ENCODE measurements at places on chromosomes 3 and 15.

- no peak for DNase-seq
Measured at GRCh38 chr3:77348244-77348855, 308.5 kb downstream of the ROBO2 start.

DNA sequence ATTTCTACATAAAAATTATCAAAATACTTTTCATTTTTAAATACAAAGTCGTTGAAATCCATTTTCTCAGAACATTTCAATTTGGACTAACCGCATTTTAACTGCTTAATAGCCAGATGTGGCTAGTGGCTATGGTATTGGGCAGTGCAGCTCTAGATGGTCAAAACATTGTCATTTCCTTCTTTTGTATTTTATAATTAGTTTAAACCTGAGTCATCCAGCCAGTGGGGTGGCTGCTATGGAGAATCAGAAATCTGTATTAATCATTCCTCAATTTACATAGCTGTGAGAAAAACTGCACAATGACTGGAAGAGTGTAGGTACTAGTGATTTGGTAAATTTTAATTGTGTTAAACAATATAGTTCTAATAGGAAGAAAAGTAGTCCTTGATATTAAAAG, 245.3 kb downstream of the PDZRN3 start:
- DNase-seq, result no peak

DNA sequence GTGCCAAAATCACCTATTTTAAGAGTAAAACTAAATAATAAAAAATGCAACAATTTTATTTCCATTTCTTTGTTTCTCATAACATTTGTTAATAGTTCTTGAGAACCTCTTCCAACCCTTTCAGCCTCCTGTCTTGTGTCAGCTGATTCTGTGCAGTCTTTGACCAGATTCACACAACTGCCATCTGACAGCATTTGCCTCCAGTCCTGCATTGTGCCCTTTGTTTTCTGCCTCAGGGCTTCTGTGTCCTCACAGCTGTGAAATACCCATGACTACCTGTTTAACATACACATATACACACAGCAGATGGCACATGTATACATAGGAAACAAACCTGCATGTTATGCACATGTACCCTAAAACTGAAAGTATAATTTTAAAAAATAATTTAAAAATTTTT, 13.2 kb upstream of the CNTN6 start:
- no peak for DNase-seq

DNA sequence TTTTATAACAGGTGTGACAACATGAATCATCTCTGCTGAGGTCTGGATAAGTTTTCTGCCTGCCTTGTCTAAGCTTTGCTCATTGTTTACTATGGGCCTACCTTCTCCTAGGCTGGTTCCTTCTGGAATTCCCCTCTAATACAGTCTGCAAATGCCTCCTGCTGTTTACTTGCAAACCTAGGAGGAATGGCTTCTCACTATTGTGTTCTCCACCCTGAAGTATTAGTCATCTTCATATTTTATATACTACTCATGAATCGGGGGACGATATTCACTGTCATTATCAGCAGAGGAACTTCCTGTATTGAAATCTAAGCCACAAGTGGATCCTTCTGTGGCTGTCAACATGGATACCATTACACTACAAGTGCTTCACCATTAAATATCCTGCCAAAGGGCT, 154.8 kb downstream of the PLCL2 start:
- DNase-seq, result peak; percentile 93

DNA sequence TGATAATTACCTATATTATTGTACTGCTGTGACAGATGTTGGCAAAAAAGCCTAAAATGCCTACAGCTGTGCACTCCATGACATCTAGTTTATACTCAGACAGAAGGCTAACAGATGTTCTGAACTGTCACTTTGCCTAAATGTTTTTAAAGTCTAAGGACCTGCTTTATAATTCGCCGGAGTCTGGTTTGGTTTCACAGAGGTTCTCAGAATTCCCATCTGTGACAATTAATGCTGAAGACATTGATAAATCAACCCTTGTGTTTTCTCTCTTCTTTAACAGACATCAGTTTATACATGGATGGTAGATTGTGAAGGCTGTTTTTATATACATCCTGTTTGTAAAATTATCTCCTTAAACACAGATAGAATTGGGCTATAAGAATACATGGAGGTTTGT, 19.8 kb upstream of the SOX2 start:
- no peak for DNase-seq

DNA sequence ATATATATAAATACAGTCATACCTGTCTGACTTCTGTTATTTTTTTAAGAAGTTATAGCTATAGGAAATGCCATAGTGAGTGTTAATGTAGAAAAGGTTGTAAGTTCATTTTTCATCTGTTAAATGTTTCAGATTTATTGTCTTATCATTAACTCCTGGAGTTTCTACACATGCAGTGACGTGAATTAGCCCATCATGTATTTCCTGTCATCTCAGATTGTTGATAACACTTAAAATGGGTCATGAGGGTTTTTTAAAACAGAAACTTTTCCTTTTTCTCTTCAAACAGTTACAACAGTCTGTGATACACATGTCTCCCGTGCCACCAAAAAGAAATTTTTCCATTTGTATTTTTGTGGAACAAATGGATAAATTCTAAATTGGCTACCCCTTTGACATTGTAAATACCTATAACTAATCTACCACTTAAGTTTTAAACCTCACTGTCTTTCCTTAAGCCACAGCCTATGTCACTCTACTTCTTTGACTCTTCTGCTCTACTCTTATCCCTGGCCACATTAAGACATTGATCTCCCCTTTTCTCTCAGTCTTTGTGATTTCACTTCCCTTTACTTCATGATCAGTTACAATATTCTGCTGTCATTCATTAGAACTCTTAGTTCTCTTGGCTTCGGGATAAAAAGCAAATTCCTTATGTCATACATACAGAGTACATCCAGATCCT, 89.1 kb downstream of the NEO1 start:
- no peak for DNase-seq

- no peak for DNase-seq
Measured at GRCh38 chr15:79130535-79131130, 40.1 kb upstream of the RASGRF1 start.

DNA sequence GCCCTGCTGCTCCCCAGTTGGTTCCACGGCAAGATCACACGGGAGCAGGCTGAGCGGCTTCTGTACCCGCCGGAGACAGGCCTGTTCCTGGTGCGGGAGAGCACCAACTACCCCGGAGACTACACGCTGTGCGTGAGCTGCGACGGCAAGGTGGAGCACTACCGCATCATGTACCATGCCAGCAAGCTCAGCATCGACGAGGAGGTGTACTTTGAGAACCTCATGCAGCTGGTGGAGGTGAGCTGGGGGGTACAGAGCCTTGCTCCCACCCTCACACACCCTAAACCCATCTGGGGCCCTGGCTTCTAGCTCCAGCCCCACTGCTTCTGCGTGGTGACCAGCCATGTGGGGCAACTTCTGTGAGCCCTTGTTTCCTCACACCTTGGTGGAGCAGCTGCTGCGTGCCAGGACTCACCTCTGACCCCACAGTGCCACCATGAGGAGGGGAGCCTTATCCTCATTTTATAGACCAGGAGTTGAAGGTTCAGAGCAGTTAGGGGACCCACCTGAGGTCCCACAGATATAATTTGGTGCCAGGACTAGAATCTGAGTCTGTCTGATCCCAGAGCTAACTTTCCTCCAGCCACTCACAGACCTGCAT, 13.3 kb upstream of the LMAN1L start:
- no peak for DNase-seq

GRCh38 chr3:109337393-109337792, at the start of gene DPPA4:
DPPA4 (minus strand) TSS chr3:109337546; CDS start chr3:109337517, 29 bp downstream.
- DNase-seq, result no peak

GRCh38 chr3:31466866-31467265, 65.9 kb upstream of the STT3B start:
- DNase-seq, result no peak

DNA sequence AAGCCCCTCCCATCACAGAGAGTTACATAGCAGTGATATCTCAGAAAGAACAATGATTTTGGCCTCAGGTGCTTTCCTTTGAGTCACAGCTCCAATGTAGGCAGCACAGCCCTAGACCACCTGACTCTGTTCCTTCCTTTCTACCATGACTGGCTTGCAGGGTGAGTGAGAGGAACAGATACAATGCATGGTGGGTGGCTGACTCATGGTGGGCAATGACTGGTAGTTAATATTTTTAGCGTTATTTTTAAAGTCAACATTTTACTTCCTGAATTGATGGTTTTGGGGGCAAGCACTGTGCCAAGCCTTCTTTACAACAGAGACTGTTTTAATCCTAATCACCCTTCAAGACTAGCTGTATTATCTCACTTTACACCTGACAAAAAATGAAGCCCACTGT, 32.8 kb upstream of the ST3GAL6 start:
- no peak for DNase-seq

GRCh38 chr15:30030345-30030744, 52.4 kb upstream of the GOLGA8J start:
- DNase-seq, result no peak

DNA sequence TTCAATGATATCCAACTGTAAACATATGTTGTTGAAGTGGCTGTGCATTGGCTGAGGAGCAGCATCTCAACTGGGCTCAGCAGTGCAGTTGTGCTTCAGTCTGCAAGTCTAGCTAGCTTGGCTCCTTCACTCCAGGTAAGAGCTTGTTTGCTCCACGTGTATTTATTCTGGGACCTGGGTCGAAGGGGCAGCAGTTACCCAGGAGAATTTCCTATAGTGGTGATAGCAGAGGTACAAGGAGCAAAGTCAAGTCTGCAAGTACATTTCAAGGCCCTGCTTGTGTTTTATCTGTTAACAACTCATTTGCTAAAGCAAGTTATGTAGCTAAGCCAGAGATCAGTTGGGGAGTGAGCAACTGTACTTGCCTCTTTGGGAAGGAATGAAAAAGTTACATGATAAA, 286.2 kb upstream of the UMPS start:
- no peak for DNase-seq

GRCh38 chr15:68542771-68543164, 36.0 kb upstream of the CORO2B start:
- DNase-seq, result no peak

- no peak for DNase-seq
Measured at GRCh38 chr3:188439080-188439479, 285.1 kb downstream of the LPP start.

GRCh38 chr15:100114100-100114499, 227.7 kb downstream of the ADAMTS17 start:
- no peak for DNase-seq

DNA sequence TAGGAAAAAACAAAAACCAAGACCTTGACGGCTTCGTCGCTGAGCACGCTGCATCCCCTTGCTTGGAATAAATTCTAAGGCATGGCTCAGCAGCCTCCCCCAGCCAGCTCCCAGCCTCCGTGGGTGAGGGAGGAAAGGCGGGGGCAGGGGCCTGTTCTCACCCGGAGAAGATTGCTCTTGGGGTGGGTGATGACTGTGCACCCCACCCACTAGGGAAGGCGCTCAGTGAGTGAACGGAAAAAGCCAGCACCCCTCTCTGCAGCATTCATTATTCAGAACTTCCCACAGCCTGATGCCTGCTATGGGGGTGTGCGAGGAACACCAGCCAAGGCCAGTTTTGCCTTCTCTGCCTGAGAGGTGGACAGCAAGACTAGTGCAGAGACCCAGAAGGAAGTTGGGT, 19.3 kb upstream of the NTRK3 start:
- no peak for DNase-seq
